Central memory CD4-positive, alpha-beta T cell (primary cell): ENCODE measurements at places on chromosomes 7 and 10.

DNA sequence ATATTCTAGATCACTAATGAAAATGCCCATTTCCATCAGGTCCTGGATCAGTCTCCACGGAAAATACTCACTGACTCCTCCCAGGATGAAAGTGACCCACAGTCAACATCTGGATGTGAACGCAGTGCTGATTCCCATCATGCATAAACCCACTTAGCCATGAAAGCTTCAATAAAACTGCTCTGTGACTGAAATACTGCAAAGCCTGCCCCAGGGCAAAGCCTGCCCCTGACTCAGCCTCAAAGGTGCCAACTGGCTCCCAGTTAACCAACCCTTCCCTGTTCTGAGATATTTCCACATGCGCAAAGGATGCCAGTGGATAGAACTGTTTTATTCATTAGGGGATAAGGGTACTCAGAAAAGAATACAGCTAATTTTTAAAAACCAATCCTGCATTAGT lies 24.0 kb downstream of the OSBPL3 start:
- no peak for DNase-seq

DNA sequence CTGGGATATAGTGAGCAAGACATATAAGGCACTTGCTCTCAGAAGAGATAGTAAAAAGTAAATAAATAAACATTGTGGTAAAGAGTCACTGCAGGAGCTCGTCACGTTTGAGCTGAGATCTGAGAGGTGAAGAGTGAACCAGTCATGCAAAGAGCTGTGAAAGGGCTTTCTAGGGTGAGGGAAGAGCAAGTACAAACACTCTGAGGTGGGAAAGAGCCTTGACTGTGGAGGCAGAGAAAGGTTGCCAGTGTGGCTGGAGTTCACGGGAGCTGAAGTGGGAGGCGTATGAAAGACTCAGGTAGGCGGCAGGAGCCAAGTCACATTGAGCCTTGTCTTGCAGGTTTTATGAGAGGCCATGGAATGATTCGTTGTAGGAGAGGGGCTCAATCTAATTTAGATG lies 141.0 kb downstream of the C1GALT1 start:
- DNase-seq: no peak

GRCh38 chr7:128025380-128025779 lies 5.9 kb downstream of the LRRC4 start:
- DNase-seq: no peak

DNA sequence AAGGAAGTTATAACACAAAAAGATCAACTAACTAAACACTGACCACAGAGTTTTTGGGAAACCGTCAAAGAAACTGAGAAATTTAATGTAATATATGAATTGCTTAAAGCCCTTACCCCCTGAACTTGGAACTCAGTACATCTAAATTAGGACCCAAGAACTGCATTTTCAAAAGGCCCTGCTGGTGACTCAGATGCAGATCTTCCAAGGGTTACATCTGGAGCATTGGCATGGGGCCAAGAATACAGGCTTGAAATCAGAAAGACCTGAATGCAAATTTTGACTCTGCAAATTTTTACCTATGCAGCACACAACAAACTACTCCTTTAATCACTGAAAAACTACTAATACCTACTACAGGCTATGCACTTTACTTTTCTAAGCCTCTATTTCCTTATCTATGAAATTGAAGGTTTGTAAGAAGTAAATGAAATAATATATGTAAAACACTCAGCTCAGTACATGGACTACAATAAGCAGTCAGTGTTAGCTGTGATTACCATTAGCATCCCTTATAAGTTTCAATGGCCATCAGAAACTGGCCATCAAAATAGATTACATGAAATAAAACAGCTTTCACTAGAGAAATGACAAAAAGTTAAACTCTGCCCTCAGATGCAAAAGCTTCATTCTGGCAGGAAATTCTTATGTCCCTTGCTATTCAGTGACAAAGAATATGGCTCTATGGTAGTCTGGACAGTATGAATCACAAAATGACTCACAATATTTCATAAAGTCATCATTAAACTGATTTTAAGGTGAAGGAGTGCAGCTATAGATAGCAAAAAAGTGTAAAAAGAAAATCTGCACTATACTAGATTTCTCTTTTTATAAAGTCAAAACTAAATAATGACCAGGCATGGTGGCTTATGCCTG lies 43.6 kb downstream of the NSUN6 start:
- no peak for DNase-seq

DNA sequence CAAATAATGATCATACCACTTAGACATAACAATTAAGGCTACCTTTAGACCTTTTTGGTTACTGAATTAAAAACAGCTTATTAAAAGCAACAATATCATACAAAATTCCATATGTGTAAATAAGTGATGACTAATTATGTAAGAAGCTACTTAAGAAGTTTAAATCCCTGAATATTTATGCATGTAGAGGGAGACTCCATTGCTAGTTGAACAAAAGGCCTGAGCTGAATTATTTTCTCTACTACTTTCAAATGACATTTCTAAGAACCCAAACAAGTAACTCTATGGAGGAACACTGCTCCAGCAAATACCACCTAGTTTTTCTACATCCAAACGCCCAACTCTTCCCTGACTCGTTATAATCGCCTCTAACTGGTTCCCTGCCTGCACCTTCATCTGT lies 31.5 kb downstream of the EPC1 start:
- no peak for DNase-seq

- DNase-seq: no peak
Measured at GRCh38 chr10:117298219-117298618, 57.3 kb downstream of the SLC18A2 start.

- no peak for DNase-seq
Measured at GRCh38 chr10:35035606-35036005, 54.5 kb downstream of the CUL2 start.

GRCh38 chr10:22259280-22259679 lies 41.5 kb upstream of the EBLN1 start:
- DNase-seq: peak; percentile 4

GRCh38 chr7:39221901-39222300 lies 244.2 kb downstream of the POU6F2 start:
- DNase-seq: no peak

- peak; percentile 1 for DNase-seq
Measured at GRCh38 chr7:7719236-7719635, 829 bp upstream of the RPA3 start.

GRCh38 chr10:68212721-68213352 lies 19.1 kb downstream of the ATOH7 start:
- DNase-seq: no peak

DNA sequence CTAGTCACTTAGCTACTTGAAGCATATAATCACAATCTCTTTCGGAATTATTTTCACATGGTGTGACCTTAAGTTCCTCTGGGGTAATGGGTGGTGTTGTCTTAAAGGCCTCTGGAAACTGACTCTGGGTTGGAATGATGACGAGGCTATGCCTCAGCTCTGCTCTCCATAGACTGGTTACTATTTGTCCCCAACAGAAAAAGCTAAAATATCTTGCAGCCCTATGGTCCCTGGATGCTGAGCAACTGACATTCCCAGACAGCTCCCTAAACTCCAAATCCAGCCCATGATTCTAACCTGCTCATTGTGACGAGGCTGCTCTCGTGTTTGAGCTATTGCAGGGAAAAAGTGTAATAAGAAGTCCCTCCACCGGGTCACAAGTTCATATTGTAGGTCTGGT lies 51.6 kb downstream of the HBP1 start:
- no peak for DNase-seq

DNA sequence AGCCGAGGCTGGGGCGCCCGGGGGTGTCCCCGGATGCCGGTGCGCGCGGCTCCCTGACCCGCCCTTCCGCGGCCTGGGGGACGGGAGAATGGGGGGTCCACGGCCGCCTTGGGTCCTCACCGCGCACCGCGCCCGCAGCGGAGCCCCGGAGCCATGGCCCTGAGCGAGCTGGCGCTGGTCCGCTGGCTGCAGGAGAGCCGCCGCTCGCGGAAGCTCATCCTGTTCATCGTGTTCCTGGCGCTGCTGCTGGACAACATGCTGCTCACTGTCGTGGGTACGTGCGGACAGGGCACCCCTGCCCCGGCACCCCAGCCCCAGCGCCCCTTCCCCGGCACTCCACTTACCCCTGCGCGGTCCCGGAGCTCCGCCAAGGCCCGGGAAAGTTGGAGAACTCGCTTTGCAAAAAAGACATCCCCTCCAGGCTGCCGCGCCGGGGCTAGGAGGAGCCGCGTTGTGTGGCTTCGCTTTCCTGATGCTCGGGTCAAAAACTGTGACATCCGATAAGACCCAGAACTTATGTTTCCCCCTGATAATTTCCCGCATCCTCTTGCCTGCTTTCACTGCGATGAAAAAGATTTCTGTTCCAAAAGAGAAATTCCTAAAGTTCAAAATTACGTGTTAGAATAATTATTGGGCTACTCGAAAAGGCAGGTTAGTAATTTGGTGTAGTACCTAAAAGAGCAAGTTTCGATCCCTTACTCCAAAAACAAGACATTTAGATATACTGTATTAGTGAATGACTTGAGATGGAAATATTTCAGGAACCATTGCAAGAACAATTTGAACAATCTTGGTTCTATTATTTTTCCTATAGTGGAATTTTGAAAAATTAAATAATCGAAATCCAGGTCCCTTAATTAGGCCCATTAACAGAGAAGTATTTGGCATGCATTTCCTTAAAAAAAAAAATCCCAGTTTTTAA lies 888 bp downstream of the SLC18A2 start:
- DNase-seq: no peak

DNA sequence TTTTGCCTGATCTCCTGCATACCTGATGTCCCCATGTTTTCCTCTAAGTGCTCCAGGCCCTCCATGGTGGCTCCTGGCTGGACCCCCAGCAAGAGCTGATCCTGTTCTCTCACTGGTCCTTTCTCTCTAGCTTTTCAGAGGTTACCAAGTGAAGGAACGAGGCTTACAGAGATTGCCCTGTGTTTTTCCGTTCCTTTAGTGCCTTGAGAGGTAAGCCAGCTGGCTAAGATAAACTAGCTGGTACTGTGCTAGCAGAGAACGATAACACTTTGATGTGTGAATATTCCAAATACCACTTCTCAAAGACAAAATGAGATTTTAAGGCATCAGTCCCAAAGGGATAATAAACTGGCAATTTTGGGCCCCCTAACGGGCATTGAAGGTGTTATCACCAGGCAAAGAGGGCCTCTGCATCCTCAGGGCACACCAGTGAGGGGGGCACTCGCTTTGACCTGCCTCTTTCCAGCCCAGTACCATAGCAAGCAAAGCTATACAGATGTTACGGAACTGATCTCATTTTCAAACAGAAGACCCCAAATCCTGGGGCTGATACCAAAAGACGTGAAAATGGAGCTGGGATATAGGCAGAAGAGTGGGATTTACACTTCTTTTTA lies 8.4 kb upstream of the CCNY start:
- no peak for DNase-seq

DNA sequence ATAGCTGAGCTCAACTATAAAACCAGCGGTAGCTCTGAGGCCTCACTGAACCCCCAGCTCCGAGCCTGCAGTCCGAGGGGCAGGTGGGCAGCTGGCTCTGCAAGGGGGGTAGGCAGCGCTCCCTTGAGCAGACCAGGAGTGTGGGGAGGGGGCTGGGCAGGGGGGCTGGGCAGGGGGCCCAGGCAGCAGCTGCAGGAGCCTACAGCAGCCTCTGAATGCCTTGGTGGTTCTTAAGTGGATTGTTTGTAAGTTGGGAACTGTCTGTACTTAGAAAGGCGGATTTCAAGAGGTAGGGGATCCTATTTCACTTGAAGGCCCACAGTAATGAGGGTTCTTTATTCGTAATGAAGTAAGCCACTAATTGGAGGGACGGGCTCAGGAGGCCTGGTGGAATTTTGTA lies 72.3 kb downstream of the ICA1 start:
- no peak for DNase-seq

DNA sequence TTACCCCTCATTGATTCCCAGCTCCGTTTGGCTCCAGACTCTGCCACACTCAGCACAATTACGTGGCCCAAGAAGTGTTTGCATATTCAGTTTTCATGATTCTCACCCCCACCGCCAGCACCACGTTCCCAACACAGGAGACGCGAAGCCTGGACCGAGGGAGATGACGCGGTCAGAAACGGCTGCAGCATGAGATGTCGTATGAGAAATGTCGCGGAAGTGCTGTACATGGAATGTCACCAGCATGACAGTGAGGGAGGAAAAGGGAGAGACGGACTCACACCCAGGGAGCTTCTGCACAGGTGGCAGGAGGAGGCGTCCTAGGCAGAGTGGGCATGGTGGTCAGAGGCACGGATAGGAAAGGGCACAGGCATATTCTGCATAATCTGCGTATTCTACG lies 188.3 kb downstream of the WDR37 start:
- no peak for DNase-seq

DNA sequence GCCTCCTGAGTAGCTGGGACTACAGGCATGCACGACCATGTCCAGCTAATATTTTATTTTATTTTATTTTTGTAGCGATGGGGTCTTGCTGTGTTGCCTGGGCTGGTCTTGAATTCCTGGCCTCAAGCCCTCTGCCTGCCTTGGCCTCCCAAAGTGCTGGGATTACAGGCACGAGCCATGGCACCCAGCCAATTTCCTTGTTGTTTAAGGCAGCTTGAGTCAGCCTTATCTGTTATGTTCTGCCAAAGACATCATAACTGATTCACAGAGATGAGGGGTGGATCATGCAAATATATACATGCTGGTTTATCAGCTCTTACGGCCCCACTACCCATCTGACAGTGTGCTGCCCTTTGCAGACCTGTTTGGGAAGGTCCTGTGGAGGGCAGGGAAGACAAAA lies 826.7 kb downstream of the TYW1 start:
- DNase-seq: no peak

DNA sequence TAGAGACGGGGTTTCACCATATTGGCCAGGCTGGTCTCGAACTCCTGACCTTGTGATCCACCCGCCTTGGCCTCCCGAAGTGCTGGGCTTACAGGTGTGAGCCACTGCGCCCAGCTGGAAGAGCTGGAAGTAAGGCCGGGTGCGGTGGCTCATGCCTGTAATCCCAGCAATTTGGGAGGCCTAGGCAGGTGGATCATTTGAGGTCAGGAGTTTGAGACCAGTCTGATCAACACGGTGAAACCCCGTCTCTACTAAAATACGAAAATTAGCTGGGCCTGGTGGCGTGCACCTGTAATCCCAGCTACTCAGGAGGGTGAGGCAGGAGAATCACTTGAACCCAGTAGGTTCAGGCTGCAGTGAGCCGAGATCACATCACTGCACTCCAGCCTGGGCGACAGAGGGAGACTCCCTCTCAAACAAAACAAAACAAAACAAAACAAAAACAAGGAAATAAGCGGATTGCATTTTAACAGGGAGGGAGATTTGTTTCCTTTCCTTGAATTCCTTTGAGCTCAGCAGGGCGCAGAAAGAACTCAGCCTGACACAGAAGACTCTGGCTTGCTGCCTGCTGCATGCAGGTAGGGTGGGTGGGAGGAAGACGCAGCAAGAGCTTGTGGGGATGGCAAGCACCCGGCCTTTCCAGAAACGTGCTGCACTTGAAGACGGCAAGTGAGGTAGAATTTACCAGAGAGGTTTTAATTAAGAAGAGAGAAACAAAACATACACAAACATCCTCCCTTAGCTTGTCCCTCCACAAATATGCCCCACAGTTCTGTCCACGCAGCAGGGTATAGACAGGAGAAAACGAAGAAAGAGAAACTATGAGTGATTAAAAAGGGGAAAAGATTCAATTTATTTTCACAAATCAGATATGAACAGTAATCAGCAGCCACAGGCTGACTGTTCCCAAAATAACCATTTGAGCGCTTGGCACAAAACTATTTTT lies 148.0 kb downstream of the RNF216 start:
- no peak for DNase-seq

GRCh38 chr10:119762805-119763798 lies 37.3 kb downstream of the INPP5F start:
- DNase-seq: no peak
